ENCODE measurements at places on chromosomes 13 and 19.

DNA sequence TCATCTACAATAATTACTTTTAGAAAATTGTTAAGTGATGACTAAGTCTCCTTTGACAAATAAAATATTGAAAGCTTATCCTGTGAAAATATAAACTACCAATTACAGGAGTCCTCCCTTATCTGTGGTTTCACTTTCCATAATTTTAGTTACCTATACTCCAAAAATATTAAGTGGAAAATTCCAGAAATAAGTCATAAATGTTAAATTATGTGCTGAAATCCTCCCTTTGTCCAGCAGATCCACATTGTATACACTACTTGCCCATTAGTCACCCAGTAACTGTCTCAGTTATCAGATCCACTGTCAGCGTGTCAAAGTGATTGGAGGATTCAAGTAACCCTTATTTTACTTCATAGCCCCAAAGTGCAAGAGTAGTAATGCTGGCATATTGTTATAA lies 98.1 kb downstream of the SERP2 start:
- DNase-seq, result no peak

DNA sequence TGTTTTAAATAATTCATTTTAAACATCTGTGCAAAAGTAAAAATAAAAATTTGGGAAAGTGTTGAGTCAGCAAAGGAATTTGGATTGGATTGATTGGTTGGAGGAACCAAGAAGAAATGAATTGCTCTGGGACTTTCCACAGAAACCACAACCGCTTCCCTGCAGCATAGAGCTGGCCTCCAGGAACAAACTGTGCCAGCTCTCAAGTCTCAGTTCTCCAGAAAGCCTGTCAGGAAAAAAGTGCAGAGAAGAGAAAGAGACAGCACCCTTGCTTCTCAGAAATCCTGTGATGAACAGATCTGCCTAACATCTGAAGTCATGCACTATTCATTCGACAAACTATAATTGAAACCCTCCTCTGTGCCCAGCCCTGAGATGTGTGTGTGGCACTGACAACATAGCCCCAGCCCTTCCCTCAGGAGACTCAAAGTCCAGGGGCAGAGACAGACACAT lies 14.8 kb downstream of the LYPD3 start:
- no peak for DNase-seq

GRCh38 chr13:66069570-66069969 lies 1160.6 kb downstream of the PCDH9 start:
- no peak for DNase-seq

DNA sequence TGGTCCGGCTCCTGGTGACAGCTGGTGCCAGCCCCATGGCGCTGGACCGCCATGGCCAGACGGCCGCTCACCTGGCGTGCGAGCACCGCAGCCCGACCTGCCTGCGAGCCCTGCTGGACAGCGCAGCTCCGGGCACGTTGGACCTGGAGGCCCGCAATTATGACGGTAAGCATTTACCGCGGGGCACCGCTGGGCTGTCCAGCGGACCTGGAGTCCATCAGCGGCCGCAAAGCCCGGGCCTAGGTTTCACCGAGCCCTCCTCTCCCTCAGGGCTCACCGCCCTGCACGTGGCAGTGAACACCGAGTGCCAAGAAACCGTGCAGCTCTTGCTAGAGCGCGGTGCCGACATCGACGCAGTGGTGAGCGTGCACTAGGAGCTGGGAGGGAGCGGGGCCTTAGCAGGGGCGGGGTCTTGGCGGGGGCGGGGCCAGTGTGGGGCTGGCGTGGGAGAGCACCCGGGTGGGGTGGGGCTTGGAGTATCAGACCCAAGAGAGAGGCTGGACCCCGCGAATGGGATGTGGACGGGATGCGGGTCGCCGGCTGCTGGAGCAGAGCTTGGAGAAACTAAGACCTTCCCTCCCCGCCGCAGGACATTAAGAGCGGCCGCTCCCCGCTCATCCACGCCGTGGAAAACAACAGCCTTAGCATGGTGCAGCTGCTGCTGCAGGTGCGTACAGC lies 8.7 kb downstream of the BCL3 start:
- DNase-seq, result no peak

GRCh38 chr13:37869506-37869755 lies 141 bp downstream of the TRPC4 start:
- no peak for DNase-seq

- DNase-seq, result no peak
Measured at GRCh38 chr19:2650515-2650914, 52.0 kb downstream of the GNG7 start.

DNA sequence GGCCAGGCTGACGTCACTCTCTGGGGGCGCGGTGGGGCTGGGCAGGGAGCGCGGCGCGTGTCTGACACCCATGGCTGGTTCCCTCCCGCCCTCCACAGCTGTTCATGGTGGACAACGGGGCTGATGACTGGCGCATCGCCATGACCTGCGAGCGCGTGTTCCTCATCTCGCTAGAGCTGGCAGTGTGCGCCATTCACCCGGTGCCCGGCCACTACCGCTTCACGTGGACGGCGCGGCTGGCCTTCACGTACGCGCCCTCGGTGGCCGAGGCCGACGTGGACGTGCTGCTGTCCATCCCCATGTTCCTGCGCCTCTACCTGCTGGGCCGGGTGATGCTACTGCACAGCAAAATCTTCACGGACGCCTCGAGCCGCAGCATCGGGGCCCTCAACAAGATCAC lies 14.7 kb downstream of the KCNN1 start:
- DNase-seq, result no peak
